Chondrocyte (in vitro differentiated cells): ENCODE measurements at places on chromosomes 6 and 20.

DNA sequence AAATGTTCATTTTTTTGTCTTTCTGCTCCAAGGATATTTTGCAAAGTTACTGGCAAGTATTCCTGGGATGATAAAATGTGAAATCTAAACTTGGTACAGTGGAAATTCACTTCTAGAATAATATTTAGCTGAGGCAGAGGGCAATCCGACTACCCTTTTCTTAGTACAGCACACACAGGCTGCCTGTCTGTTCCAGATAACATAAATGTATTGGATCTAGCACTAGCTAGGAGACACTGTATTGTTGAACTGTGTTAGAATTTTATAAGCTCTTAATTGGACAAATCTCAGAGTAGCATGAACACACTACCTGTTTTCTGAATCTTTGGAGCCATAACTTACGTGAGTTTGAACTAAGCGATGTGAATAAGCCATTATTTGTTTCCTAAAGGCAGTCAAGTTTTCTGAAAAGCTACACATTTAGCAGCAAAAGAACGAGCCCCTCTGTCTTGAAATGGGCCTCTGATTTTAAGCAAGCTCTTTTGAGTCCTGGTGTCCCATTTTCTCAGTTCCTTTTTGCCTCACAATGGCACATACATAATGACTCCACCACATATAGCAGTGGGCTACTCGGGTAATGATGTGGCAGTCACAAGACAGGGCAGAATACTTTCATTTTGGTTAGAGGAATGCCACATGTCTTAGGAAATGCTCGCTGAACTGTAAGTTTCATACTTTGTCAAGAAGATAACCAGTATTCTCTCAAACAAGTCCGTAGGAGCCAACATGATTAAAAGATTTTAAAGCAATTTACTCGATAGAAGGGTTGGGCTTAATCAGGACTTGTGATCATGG is 116.5 kb upstream of the ESR1 start:
- DNase-seq, result no peak

DNA sequence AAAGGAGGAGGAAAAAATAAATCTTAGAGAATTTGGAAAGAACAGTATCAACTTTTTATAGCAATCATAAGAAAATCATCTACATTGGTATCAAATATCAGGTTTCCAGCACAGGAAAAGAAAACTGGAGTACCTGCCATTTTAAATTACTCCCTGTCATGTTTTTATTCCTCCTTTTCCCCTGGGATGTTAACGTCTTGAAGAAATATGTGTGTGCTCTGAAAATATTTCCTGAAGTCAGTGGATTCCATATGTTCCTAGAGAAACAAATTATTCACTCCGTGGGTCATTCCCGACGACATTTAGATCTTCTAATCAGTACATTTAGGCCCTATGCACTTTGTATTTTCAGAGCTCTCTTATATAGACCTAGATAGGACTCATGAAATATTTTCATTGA is 42.0 kb upstream of the RSPO3 start:
- no peak for DNase-seq

- DNase-seq, result no peak
Measured at GRCh38 chr6:45608252-45608913, 230.6 kb upstream of the SUPT3H start.

DNA sequence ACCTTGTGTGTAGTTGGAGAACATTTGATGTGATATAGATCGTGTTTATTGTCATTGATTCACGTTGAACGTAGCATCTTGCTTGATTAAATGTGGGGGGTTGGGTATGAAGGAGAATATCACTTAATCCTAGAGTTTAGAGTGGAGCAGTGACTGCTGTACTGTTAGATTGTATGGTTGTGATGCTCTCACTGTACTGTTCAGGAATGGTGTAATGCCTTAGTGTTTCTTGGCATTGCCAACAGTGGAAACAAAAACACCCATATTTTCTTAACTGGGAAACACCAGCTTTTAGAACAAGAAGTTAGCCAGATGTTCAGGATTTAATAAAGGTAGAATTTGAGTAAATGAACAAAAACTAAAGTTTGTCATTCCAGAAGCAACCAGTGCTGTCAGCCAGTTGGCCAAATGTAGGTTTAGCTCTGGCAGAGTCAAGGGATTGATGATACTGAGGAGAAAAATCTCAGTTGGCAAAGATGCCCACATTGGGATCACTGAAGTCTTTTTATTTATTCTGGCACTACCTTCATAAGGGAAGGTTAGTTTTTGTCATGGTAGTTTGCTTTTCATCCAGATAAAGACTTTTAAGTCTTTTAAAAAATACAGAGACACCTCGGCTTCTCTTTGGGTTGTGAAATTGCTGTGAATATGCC is 129.9 kb downstream of the JARID2 start:
- DNase-seq, result no peak

GRCh38 chr6:155212616-155213380 is 51.0 kb upstream of the CLDN20 start:
- no peak for DNase-seq

- DNase-seq, result no peak
Measured at GRCh38 chr6:2072453-2072852, 173.0 kb downstream of the GMDS start.

- DNase-seq, result no peak
Measured at GRCh38 chr6:13715444-13715883, 3.8 kb upstream of the RANBP9 start.
